Aorta (tissue), 5 donors: ENCODE measurements at places on chromosomes 13 and 19. TPM values are rescaled to one million over a fixed set of nuclear protein-coding genes. Genes with fewer than 3 reads are reported as not detected.

Gene KCNC3
- 3.2 TPM for total RNA-seq

Gene SERPINE3
- not detected for total RNA-seq

Gene TUBA3C
- total RNA-seq, result not detected

DNA sequence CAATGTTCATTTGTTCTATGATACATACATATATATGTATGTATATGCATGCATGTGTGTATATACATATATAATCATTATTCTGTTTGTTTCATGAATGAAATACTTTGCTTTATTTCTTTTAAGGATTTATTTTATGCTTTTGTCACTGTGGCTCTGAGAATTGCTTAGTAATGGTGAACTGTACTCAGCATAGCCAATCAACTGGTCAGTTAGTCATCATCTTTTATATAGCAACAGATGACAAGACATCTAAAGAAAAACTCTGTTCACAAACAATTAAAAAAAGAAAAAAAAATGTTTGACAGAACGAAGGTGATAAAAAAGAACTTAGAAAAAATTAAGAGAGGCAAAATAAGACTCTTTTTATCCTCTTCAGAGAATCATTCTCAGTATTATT lies 1440.3 kb downstream of the PCDH9 start:
- no peaks in the 10 kb centered on the region for H3K27me3 ChIP-seq
- DNase-seq, result no peak
- H3K36me3 ChIP-seq, result no peaks in the 10 kb centered on the region
- no peak overlapping the region for H3K27ac ChIP-seq
- H3K4me3 ChIP-seq, result no peak overlapping the region

DNA sequence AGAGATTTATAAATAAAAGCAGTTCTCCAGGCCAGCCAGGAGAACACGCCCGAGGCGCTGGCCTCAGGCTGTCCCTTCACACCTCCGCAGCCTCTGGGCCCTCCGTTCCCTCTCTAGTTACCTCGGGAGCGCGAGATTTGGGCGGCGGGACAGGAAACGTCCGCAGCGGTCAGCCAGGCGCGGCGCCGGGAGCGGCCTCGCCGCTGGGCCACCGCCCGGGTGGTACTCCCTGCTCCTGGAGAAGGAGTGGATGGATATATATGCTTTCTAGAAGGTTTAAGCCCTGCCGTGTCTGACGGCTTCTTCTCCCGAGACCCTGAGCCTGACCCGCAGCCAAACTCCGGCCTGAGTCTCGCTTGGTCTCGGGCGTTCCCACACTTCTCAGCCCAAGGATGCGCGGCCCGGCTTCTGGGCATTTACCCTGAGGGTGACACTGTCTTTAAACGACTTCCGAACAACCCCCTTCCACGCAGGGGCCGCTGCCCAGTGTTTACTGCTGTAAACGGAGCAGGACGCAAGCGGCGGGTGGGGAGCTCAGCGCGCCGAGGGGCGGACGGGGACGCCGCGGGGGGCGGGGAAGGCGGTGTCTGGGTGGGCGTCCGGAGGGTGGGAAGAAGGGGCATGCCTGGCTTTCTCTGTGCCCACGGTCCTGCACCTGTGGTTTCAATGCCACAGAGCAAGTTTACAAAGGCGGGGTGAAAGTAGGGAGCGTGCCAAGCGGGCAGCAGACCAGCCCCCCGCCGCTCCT lies 2.0 kb upstream of the ZIC2 start:
- H3K27ac ChIP-seq, result no peak overlapping the region
- H3K4me3 ChIP-seq, result peak overlapping the region; percentile 46
- no peaks in the 10 kb centered on the region for H3K4me1 ChIP-seq

GRCh38 chr13:36370108-36370429 lies 23.9 kb upstream of the SPART start:
- no peak overlapping the region for H3K4me3 ChIP-seq
- no peak overlapping the region for H3K27ac ChIP-seq
- peaks cover 2% of the 10 kb centered on the region for H3K36me3 ChIP-seq
- no peaks in the 10 kb centered on the region for H3K27me3 ChIP-seq

DNA sequence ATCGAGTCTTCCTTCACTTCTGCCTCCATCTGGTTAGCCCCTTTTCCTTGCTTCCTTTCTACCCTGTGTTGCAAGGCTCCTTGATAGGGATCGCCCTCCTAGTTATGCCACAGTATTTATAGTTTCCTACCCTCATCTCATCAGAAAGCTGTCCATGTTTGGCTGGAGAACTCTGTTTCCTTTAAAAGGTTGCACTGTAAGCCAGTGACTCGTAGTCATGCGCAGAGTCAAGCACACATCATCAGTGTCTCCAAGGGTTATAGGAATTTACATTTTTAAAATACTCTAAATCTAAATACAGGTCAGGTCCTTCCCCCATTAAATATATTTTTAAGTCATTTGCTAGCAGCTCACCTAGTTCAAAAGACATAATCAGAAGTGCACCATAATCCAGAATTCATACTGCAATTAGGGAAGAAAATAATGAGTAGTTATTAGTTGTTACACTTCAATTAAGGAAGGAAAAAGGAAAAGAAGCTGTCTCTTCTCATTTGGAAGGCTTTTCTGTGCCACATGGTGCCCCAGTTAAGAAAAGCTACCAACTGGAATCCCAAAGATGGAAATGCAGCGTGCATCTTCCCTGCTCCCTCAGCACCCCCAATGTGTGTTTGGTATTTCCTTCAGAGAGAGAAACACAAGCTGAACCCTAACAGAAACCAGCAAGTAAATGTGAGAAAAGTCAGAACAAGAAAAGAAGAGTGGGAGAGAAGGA lies 81.0 kb downstream of the GPR12 start:
- H3K4me3 ChIP-seq, result no peak overlapping the region
- DNase-seq, result no peak
- no peak overlapping the region for H3K27ac ChIP-seq
- no peaks in the 10 kb centered on the region for H3K4me1 ChIP-seq
- peaks cover 6% of the 10 kb centered on the region for H3K36me3 ChIP-seq
